Activated T-helper 1 cell treated with Interleukin-2 at 50 U/mL for 16 hours (primary cell): ENCODE measurements at places on chromosomes 7 and 10.

- no peak for DNase-seq
Observed at GRCh38 chr7:148155826-148156225, 434.7 kb upstream of the C7orf33 start.

DNA sequence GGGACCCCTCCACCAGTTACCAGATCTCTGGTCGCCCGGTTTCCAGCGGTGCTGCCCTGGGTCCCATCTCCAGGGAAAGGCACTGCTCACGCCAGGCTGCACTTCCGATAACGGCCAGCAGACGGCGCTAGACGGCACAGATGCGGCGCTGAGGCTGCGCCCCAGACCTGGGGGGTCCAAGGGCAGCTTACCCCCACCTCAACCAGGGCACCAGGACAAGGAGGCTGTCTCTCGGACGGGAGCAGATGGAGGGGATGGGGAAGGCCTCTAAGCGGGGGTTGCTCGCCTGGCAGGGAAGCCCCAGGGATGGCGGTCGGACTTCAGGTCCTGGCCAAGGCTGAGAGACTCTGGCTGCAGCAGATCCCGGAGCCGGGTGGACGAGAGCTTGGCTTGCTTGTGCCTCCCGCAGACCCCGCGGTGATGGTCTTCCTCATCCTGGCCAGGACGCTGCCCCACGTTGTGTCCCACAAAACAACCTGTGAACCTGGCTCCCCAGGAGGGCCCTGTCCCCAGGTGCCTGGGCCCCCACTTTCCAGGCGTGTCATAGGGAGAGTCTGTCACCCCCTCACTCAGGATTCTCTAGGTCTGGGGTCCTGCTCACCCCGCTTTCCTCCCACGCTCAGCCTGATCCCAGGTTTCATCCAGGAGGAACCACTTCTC, 23.9 kb upstream of the ZNF716 start:
- no peak for DNase-seq

DNA sequence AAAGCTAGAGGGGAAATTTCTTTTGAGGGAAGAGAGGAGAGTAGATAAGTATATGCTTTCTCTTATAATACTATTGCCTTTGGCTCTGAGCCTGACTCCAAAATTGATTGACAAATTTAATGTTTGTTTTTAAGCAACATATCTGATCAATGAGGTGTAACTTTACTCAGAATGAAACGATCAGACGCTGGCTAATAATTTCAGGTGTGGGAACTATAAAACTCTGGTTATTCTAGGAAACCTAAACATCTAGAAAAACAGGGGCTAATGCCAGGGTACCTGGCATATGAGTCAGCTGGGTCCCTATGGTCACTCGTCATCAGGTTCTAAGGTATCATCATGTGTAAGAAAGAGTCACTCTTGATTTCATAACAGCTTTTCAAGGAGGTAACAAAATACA, 139.7 kb downstream of the ATE1 start:
- DNase-seq, result no peak

- no peak for DNase-seq
Observed at GRCh38 chr10:45023426-45023825, 22.7 kb downstream of the ZNF22 start.

DNA sequence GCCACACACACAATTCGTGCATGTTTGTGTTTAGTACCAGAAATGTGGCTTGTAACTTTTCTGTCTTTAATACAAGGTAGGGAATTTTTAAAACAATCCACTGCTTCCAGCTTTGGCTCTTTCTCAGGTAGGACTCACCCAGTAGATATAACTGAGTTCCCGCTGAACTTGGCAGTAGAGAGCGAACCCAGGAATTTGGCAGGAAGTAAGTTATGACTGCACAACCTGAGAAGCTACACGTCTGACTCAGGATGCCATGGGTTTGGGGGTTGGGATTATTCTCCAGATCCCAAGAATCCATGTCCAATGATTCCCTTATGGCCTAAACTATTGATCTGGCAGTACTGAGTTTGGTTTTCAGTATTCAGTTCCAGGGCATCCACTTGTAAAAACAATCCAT, 499.7 kb downstream of the CALN1 start:
- DNase-seq, result no peak

DNA sequence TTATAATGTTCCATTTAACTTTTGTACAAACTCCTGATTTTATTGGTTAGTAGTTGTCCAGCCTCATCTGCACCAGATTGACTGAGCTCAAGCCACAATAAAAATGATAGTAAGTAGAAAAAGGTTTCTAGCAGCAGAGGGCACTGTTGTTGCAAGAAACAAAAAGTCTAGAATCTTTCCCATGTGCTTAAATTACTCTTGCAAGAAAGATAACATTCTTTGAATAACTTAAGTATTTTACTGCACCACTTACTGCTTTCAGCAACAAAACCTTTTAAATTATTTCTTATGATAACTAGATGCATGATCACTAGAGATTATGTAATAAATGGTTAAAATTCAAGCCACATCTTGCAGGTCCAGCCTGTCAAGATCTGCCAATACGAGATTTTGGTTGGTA, 27.0 kb downstream of the LMOD2 start:
- DNase-seq, result no peak

DNA sequence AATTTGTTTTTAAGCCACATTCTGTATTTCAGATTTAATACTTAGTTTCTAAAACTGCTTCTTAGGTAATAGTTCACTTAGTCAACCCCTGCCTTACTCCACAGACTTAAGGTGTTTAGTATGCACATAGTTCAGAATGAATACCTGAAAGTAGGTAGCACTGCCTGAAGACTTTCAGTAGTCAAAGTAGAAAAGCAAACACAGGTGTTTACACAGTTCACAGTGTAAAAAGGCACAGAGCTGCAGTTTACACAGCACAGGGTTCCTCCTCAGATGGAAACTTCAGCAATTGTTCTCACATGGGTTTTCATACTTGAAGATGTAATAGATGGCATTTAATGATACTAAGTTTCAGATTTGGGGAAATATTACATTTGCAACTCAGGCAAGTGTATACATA, 3.1 kb upstream of the PKD1L1 start:
- DNase-seq, result no peak

DNA sequence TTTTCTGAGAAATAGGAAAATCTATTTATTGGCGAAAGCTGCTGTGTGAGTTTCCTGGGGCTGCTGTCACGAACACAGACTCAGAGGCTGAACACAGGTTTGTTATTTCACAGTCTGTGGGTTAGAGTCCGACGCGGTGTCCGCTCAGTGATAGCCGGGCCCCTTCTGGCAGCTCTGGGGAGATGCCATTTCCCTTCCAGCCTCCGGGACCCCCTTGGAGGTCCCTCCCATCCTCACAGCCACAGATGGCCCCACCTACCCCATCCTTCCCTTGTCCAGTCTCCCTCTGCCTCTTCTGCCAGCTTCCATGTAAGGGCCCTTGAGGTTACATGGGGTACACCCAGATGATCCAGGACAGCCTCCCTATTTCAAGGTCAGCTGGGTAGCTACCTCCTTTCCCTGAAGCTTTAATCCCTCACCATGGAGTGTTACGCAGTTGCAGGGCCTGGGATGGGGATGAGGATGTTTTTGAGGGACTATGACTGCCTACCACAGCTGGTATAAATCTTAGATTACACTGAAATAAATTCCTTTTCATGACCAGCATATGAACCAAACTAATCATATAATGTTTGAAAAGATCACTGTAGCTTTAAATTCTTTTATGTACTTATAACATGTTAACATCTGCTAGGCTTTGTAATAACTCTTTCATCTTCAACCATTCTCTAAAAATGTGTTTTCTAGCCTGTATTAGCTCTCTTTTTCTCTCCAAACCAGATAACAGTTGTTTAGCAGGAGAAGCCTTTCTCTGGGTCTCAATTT, 98.5 kb downstream of the WDR37 start:
- DNase-seq, result no peak

- no peak for DNase-seq
Observed at GRCh38 chr10:17847585-17848296, 38.6 kb downstream of the MRC1 start.

- DNase-seq, result peak; percentile 59
Observed at GRCh38 chr10:124539935-124540641, 78.5 kb downstream of the LHPP start.

GRCh38 chr7:81519886-81520285, 250.0 kb downstream of the HGF start:
- no peak for DNase-seq

- DNase-seq, result no peak
Observed at GRCh38 chr10:14889318-14889717, 10.7 kb downstream of the SUV39H2 start.

DNA sequence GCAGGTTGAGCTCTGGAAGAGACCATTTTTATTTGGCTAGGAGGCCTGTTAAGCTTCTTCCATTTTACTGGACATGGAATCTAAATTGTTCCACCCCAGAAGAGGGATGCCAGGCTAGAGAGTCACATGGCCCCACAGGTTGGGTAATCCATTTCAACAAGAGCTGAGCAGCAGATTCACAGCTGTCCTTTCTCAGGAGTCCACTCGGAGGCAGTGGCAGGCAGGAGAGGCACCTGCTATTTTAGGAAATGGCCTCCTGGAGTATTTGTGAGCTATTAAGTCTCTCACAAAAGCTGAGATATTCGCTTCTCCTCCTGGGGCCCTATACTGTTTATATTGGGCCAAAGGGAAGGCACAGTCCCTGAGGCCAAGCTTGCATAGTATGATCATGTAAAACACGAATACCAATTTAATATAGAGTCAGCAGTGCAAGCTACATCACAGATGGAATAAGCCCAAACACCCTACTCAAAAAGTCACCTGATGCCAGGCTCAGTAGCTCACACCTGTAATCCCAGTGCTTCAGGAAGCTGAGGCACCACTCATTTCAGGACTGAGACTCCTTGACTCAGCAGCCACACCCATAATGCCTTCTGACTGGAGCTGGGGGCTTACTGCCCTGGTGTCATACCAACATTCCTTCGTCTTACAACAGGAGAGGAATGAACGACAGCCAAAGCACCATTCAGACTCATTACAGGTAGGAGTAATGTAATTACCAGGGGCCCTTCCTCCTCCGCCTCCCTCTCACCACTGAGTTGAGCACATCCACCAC, 124.1 kb downstream of the LMBR1 start:
- DNase-seq, result no peak

DNA sequence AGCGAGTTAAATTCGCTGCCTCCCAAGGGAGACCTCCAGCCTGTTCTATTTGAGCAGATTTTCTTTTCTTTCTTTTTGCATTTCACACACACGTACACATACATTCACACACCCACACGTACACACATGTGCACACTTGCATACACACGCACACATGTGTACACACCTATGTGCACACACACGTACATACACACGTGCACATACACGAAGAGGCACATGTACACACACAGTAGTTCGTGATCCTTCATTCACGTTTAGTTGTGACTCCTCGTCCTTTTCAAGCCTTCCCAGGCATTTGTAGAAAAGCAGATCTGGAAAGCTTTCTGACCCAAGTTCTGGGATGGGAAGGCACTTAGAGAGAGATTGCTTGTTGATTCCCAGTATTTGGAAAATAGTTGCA, 290.8 kb upstream of the COBL start:
- DNase-seq, result no peak

GRCh38 chr7:54898659-54899340, 120.0 kb upstream of the EGFR start:
- no peak for DNase-seq

DNA sequence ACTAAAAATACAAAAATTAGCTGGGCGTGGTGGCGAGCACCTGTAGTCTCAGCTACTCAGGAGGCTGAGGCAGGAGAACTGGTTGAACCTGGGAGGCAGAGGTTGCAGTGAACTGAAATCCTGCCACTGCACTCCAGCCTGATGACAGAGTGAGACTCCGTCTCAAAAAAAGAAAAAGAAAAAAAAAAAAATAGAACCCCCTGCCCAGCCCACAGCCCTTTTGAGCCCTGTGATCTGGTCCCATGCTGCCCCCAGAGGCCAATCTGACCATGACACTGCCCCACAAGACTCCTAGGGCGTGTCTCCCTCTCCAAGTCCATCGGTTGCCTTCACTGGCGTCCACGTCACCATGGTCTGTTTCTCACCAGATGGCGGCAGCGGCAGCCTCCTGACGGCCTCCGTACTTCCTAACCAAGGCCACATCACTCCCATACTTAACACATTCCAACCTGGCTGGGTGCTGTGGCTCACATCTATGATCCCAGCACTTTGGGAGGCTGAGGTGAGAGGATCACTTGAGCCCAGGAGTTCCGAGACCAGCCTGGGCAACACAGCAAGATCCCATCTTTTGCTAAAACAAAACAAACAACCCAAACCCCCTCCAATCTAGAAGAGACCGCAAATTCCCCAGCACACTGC, 18.0 kb downstream of the STX1A start:
- DNase-seq, result no peak

GRCh38 chr7:50982626-50983025, 199.9 kb upstream of the GRB10 start:
- DNase-seq, result no peak
